HCT116 (cell line): ENCODE measurements at places on chromosomes 13 and 19. TPM values are rescaled to one million over a fixed set of nuclear protein-coding genes. Genes with fewer than 3 reads are reported as not detected.

Gene CARD8
- 17.5 TPM for total RNA-seq

GRCh38 chr13:100528353-100528752 is 60.2 kb downstream of the GGACT start:
- no peaks in the 10 kb centered on the region for H3K4me1 ChIP-seq
- H3K27ac ChIP-seq, result no peak overlapping the region
- H3K4me3 ChIP-seq, result no peak overlapping the region
- no peak for DNase-seq

Gene PEG3
- total RNA-seq, result 0.34 TPM

DNA sequence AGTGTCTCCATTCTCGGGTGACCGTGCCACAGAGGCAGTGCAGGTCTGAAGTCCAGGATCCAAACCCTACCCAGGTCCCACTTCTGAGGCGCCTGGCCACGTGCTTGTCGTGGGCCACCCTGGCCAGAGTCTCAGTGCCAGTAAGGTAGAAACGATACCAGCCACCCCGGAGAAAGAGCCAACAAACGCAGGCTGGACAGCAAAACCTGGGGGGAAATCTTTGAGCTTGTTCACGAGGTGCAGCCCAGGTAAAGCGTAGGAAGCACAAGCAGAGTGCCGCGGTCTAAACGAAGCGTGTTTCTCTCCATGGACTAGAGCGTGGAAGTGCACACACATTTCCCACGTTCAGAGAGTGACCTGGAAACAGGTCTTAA is 95.6 kb downstream of the ATP11A start:
- H3K4me3 ChIP-seq, result no peak overlapping the region
- H3K36me3 ChIP-seq, result no peaks in the 10 kb centered on the region
- peaks cover 3% of the 10 kb centered on the region; the same call in 1 of the 2 replicates for H3K4me1 ChIP-seq
- no peak overlapping the region for H3K27ac ChIP-seq

Gene SYDE1
- 4.9 TPM for total RNA-seq

DNA sequence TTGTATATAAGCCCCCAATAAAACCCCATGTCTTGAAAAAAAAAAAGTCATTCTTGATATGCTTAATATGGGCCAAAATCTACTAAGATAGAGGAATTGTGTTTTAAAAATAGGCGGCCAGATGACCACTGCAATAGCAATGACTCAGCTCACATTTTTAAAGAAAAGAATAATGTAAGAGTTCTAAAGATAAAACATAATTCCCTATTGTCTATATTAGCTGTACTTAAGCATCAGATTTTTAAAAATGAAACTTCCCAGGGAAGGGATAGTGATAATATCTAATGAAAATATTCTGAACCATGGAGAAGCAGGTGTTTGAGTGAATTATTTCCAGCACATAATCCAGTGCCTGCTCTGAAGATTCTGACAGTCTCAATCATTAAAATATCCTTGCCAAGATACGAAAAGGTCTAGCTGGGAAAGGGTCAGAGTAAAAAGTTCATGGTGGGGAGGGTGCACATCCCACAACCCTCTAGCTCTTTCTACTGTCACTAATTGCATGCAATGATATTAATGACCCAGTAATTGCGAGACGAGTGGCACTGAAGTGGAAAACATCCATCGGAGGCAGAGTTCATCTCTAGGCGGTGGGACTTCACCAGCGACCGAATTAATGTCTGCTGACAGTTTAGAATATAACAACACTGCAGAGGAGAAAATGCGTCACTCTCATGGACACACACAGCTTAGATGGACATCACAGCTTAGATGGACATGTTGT is 31.6 kb downstream of the EFNB2 start:
- 0 out of 2 replicates have a peak, but pooled peaks cover 6% of the 10 kb centered on the region for H3K36me3 ChIP-seq
- H3K4me1 ChIP-seq, result peaks cover 21% of the 10 kb centered on the region
- no peak for DNase-seq
- H3K4me3 ChIP-seq, result no peak overlapping the region
- H3K27me3 ChIP-seq, result no peaks in the 10 kb centered on the region

DNA sequence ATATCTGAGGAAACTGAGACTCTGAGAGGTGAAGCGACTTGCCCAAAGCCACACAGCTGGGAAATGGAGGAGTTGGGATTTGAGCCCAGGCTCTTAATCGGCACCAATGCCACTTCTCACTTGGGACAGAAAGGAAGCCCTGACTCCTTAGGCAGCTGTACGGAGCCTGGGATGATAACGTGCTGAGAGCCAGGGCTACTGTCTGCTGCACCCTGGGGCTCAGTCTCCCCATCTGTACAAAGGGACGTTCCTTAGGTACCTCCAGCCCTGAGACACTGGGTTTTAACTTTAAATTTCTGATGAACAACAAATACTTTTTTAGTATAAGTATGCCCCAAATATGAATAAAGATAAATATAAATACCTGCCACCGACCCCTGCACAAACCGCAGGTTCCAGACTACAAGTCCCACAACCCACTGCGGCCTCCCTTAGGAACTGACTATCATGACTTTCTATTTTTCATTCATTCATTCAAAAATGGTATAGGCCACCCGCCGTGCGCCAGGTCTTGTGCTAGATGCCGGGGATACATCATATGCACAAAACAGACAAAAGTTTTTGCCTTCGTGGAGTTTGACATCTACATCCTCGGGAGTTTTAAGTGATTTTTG is 776 bp upstream of the NCLN start:
- H3K27me3 ChIP-seq, result no peaks in the 10 kb centered on the region
- peaks cover 12% of the 10 kb centered on the region; the same call in 1 of the 2 replicates for H3K4me1 ChIP-seq
- H3K27ac ChIP-seq, result peak overlapping the region; percentile 83; the same call in 1 of the 2 replicates
- H3K36me3 ChIP-seq, result peaks cover 26% of the 10 kb centered on the region; the same call in 1 of the 2 replicates
- no peak for DNase-seq

GRCh38 chr19:2906631-2907195 is 6.0 kb downstream of the ZNF57 start:
- no peak overlapping the region for H3K27ac ChIP-seq
- no peak for DNase-seq
- no peaks in the 10 kb centered on the region for H3K27me3 ChIP-seq
- peaks cover 2% of the 10 kb centered on the region; the same call in 1 of the 2 replicates for H3K36me3 ChIP-seq
- H3K4me3 ChIP-seq, result no peak overlapping the region

GRCh38 chr13:99963816-99964339 is 7.7 kb downstream of the ZIC5 start:
- H3K4me1 ChIP-seq, result peaks cover 19% of the 10 kb centered on the region
- DNase-seq, result no peak
- peaks cover 20% of the 10 kb centered on the region; the same call in 1 of the 2 replicates for H3K36me3 ChIP-seq
- no peak overlapping the region for H3K27ac ChIP-seq
